Parietal lobe (tissue), 2 donors: ENCODE measurements at places on chromosomes 5 and 9. TPM values are rescaled to one million over a fixed set of nuclear protein-coding genes. Genes with fewer than 3 reads are reported as not detected.

Gene CAVIN4
- 20.7 TPM for total RNA-seq

Gene IL9
- total RNA-seq = not detected

Gene SPINK13
- not detected for total RNA-seq

Gene RACK1
- total RNA-seq = 2,435 TPM

Gene GFI1B
- total RNA-seq = not detected

Gene SH3TC2
- total RNA-seq = 1.6 TPM

Gene DMRTA1
- total RNA-seq = 0.63 TPM

Gene PNPLA7
- total RNA-seq = 3.8 TPM

Gene FGF1
- 3.4 TPM for total RNA-seq

Gene ANKRD33B
- 4.4 TPM for total RNA-seq

Gene ARHGAP26
- 20.0 TPM for total RNA-seq

Gene VLDLR
- total RNA-seq = 56.7 TPM

Gene TAF11L12
- total RNA-seq = not detected

Gene DND1
- total RNA-seq = 1.3 TPM

Gene QRFP
- total RNA-seq = not detected

Gene LSM11
- total RNA-seq = 72.3 TPM

Gene HK3
- total RNA-seq = 0.31 TPM

Gene SPAAR
- 0.31 TPM for total RNA-seq

Gene LEAP2
- total RNA-seq = 4.7 TPM

Gene MCCC2
- total RNA-seq = 25.7 TPM

Gene TOMM5
- total RNA-seq = 81.7 TPM

Gene RNF208
- 1.9 TPM for total RNA-seq

Gene PHF24
- 40.1 TPM for total RNA-seq

Gene COL27A1
- total RNA-seq = 2.5 TPM

Gene KCNIP1
- 10.3 TPM for total RNA-seq

Gene PRRT1B
- total RNA-seq = not detected

Gene PPP2R2B
- 135 TPM for total RNA-seq

Gene DIPK1B
- total RNA-seq = 37.9 TPM

Gene CYSTM1
- total RNA-seq = 5.3 TPM

Gene GGTA1
- total RNA-seq = 1.9 TPM

Gene MEGF9
- total RNA-seq = 61.3 TPM

Gene ADAMTSL1
- total RNA-seq = 44.1 TPM

Gene PCDHGB6
- 35.4 TPM for total RNA-seq

Gene GARIN3
- total RNA-seq = not detected

Gene ZNF879
- 21.3 TPM for total RNA-seq

Gene CBY3
- not detected for total RNA-seq

Gene SEMA4D
- total RNA-seq = 38.2 TPM

Gene BRINP1
- total RNA-seq = 69.2 TPM

Gene SPATA31D4
- not detected for total RNA-seq

Gene GPR151
- total RNA-seq = under 0.01 TPM

Gene DHFR
- 20.7 TPM for total RNA-seq

Gene OLFML2A
- 1.6 TPM for total RNA-seq

Gene SLC25A2
- total RNA-seq = 0.63 TPM

Gene NMUR2
- not detected for total RNA-seq

Gene LHFPL2
- 27.2 TPM for total RNA-seq

Gene IL7R
- total RNA-seq = 0.63 TPM

Gene HSPB3
- total RNA-seq = 0.94 TPM

Gene TRMT10B
- total RNA-seq = 7.8 TPM

Gene DNM1
- total RNA-seq = 145 TPM

Gene IFNA10
- total RNA-seq = not detected

Gene PCDHGA7
- 23.8 TPM for total RNA-seq

Gene PLAC8L1
- total RNA-seq = not detected

Gene PPP3R2
- total RNA-seq = 0.63 TPM

Gene FOXD4L4
- total RNA-seq = 1.6 TPM

Gene PDZD2
- 47.3 TPM for total RNA-seq

Gene FAM221B
- not detected for total RNA-seq
